ENCODE measurements at places on chromosomes 7 and 10.
A peak's percentile ranks its signal among the peaks of the same experiment; 100 is the strongest.

DNA sequence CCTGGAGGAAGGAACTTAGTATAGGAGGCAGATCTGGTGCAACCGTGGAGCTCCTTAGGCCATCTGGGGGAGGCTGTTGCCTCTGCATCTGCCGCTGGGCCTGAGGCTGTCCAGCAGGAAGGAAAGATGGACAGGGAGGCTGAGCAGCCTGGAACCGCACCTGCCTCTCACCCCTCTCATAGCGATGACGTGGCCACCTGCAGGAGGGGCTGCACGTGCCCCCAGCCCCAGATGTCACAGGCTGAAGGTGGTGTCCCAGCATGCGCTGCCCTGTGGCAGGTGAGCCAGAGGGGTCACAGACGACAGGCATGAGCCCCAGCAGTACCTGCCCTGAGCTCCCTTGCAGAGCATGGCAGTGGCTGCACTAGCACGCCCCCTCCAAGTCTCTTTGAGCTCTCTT is 283.9 kb downstream of the ACTR3B start:
- DNase-seq, result no peak

- no peak for DNase-seq
These were observed 3.2 kb upstream of the ATOH7 start for GRCh38 chr10:68235111-68235510.

GRCh38 chr7:388961-389701 is 99.2 kb downstream of the FOXL3 start:
- peak; percentile 1 for DNase-seq

DNA sequence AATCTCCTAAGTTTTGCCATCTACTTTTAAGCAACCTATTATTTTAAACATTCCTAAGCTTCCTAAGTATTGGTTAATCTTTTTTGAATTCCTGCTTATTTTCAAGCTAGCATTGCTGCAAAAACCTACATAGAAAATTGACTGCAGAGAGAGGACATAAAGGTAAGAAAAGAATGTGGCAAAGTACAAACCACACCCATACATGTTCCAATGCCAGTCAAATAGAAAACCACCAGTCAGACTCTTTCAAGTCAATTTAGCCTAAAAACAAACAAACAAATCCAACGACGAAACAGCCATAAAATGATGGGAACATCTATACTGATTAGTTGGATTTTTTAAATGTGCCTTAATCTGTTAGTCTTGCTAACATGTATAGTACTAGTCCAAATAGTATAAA is 804.8 kb downstream of the GRM8 start:
- no peak for DNase-seq

- DNase-seq, result no peak
These were observed 8.9 kb downstream of the DENND11 start for GRCh38 chr7:141693082-141693481.

GRCh38 chr10:35000936-35001335 is 89.2 kb downstream of the CUL2 start:
- DNase-seq, result no peak
